ENCODE measurements at places on chromosomes 7 and 10.

DNA sequence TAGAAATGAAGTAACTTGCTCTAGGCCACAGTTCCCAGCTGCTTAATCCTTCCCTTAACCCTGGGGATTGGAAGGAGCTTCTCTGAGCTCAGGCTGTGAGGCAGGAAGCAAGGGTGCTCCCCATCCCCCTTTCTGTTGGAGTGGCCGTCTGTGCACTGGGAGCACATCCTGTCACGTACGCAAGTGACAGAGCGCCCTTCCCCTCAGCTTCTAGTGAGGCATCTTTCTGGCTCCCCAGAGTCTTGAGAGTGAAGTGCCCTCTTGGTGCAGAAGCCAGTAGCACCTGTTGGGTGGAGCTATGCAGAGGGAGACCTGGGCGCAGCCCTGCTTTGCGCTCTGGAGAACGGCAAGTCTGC lies 47.8 kb downstream of the SHH start:
- H3K27ac ChIP-seq = no peak overlapping the region
- H3K4me1 ChIP-seq = no peaks in the 10 kb centered on the region
- no peak for DNase-seq
- H3K36me3 ChIP-seq = no peaks in the 10 kb centered on the region
- no peak overlapping the region for H3K4me3 ChIP-seq

GRCh38 chr10:28858646-28859045 lies 181.3 kb downstream of the BAMBI start:
- no peak for DNase-seq
- no peaks in the 10 kb centered on the region for H3K27me3 ChIP-seq
- no peak overlapping the region for H3K27ac ChIP-seq

DNA sequence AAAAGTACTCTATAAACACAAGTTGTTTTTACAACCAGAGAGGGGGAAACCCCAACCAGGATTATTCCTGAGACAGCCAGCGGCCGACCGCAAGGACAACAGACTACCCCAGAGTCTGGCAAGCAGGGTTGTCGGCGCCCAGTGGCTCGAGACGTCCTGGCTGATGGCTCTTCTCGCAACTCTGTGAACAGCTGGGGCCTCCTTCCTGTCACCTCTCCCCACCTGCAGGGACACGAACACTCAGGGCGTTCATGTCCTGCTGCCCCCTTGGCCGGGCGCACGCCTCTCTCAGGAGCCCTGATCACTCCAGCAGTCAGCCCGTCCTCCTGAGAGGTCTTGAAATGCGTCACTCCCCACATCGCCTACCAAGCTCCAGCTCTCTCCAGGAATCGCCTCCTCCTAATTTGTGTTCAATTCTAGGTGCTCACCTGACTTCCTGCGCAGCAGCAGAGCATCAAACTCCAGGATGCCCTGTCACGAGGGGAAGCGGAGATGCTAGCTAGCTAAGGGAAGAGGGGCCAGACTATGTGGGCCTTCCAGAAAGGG lies 66.4 kb upstream of the TNRC18 start:
- H3K27ac ChIP-seq = no peak overlapping the region
- no peak overlapping the region for H3K4me3 ChIP-seq
- no peaks in the 10 kb centered on the region for H3K36me3 ChIP-seq
- no peak for DNase-seq
- peaks cover 10% of the 10 kb centered on the region for H3K4me1 ChIP-seq
- no peaks in the 10 kb centered on the region for H3K27me3 ChIP-seq

GRCh38 chr10:69316313-69317059 lies 38.2 kb downstream of the HK1 start:
- H3K36me3 ChIP-seq = no peaks in the 10 kb centered on the region
- H3K27me3 ChIP-seq = no peaks in the 10 kb centered on the region
- peaks cover 46% of the 10 kb centered on the region for H3K4me1 ChIP-seq
- no peak overlapping the region for H3K4me3 ChIP-seq
- H3K27ac ChIP-seq = no peak overlapping the region
- no peak for DNase-seq

DNA sequence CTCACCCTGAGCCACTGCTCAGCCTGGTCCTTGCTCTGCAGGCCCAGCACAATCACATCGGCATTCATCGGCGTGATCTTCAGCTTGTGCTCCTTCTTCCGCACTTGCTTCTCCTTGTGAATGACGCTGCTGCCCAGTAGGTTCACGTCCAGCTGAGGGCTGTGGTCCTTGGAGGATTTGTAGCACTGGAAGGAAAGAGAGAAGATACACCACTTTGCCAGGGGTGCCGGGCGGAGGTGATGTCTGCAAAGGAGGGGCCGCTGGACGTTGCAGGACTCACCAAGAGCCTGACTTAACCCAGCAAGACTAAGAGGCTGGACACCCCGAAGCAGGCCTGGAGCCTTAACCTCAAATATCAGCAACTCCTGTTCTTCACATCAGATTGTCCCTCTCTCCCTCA lies 74.8 kb downstream of the VWA2 start:
- no peak overlapping the region for H3K27ac ChIP-seq
- H3K36me3 ChIP-seq = peaks cover 2% of the 10 kb centered on the region
- H3K4me3 ChIP-seq = no peak overlapping the region
- H3K27me3 ChIP-seq = no peaks in the 10 kb centered on the region

- DNase-seq = no peak
- H3K27me3 ChIP-seq = no peaks in the 10 kb centered on the region
- no peak overlapping the region for H3K27ac ChIP-seq
Observed at GRCh38 chr10:87603769-87604168, 55.9 kb upstream of the PAPSS2 start.

DNA sequence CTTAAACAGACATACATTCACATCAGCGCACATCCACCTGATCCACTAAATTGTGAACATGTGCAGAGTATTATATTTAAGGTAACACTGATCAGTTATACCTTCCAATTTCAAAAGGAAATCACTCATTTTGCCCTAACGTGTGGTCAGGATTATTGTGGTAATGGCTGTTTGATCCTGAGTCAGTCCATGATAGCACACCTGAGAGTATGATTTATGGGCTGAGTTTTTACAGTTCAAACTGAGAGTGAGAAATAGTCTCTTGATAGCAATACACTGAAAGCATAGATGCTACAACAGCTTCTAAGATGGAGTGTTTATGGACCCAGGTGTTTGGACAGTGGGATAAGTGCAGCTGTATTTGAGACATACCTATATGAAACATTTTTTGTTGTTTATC lies 96.7 kb downstream of the KIF20B start:
- H3K4me3 ChIP-seq = no peak overlapping the region
- no peak for DNase-seq
- no peaks in the 10 kb centered on the region for H3K27me3 ChIP-seq
- no peaks in the 10 kb centered on the region for H3K36me3 ChIP-seq
- H3K4me1 ChIP-seq = no peaks in the 10 kb centered on the region

GRCh38 chr7:157312941-157313340 lies 23.9 kb upstream of the DNAJB6 start:
- H3K36me3 ChIP-seq = no peaks in the 10 kb centered on the region
- no peaks in the 10 kb centered on the region for H3K27me3 ChIP-seq
- H3K27ac ChIP-seq = no peak overlapping the region
- no peak for DNase-seq

- no peaks in the 10 kb centered on the region for H3K36me3 ChIP-seq
- no peak for DNase-seq
- H3K4me1 ChIP-seq = no peaks in the 10 kb centered on the region
- no peak overlapping the region for H3K4me3 ChIP-seq
- H3K27me3 ChIP-seq = no peaks in the 10 kb centered on the region
- H3K27ac ChIP-seq = no peak overlapping the region
Observed at GRCh38 chr10:129104266-129105045, 362.6 kb upstream of the MGMT start.

- no peak for DNase-seq
- H3K27me3 ChIP-seq = no peaks in the 10 kb centered on the region
- no peaks in the 10 kb centered on the region for H3K4me1 ChIP-seq
- H3K27ac ChIP-seq = no peak overlapping the region
Observed at GRCh38 chr7:1810521-1810920, 140.4 kb downstream of the ELFN1 start.

DNA sequence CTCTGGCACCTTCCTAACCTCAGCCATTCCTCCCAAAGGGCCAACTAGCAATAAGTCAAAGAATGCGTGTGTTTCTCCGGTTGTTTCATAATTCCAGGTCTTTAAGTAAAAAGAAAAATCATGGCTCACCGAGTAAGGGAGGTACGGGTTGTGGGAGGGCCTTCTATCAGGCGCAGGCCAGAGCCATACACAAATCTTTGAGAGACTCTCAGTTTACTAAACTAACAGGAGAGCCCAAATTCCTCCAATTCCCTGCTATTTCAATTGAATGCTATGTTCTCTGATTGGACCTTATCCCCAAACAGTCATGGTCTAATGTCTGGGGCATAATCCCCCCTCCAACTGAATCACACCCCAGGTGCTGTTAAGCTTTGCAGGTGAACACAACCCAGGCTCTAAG lies 26.2 kb upstream of the SLF2 start:
- no peaks in the 10 kb centered on the region for H3K27me3 ChIP-seq
- H3K36me3 ChIP-seq = no peaks in the 10 kb centered on the region
- H3K4me3 ChIP-seq = no peak overlapping the region
- H3K27ac ChIP-seq = no peak overlapping the region
- no peaks in the 10 kb centered on the region for H3K4me1 ChIP-seq

DNA sequence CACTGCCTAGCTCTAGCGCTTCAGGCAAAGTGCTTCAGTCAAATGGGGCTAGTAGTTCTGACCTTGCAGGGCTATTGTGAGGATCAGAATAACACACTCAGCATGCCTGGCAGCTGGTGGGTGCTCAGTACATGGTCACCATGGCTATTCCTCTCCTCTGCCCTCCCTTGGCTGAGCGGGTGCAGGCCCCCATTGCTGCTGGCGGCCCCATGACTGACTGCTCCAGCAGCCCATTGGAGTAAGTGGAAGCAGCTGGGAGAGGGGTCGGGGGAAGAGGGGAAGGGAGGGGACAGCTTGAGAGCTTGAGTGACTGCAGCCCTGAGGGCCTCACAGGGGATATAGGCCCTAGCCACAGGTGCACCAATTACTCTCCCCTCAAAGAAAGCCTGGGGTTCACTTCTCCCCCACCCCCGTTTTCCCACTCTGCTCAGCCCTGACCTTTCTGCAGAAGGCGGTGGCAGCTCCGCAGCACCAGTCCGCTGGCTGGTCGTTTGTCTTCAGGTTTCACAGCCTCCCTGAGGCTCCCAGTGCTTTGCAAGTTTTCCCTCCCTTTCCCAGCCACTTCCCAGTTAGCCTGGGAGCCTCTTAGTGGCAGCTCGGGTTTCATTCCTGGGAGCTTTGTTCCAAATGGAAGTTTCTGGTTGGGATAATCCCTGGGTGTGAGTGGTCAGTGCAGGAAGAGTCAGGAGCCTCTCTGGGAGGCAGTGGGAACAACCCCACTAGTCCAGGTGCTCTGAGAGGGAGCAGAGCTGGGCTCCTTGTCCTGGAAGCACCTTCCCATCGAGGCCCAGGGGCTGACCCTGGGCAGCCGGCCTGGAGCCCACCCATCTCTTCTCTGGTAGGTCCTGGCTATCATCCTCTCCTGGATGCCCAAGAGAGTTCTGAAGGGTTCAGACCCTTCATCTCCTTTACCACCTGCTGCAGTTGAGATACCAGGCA lies 16.3 kb downstream of the FGF8 start:
- H3K36me3 ChIP-seq = no peaks in the 10 kb centered on the region
- H3K27ac ChIP-seq = no peak overlapping the region
- H3K27me3 ChIP-seq = no peaks in the 10 kb centered on the region
- no peaks in the 10 kb centered on the region for H3K4me1 ChIP-seq
- no peak for DNase-seq

DNA sequence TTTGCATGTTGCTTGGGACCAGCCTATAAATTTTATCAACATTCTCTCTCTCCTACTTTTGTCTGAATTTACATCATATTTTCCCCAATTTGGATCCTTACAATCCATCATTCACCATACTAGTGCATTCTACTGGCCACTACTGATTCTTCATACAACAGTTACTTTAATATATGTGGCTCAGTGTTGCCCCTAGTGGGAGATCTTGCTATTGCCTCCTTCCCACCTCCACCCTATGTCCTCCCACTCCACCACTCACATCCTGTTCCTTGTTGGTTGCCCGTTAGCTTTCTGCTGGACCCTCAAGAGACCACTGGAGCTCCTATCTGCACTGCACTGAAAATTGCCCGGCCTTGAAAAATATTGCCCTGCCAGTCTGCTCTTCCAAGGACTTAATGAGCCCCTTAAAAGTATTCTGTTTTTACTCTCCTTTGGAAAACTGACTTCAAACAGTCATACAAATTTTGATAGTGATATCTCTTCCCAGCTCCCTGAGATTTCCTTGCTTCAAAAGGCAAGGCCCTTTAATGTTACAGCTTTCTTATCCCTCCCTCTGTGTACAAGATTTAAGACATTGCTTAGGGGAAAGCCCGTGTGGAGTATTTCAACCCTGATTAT lies 243.2 kb upstream of the TMEM229A start:
- H3K4me3 ChIP-seq = no peak overlapping the region
- DNase-seq = no peak
- H3K27ac ChIP-seq = no peak overlapping the region
- H3K27me3 ChIP-seq = no peaks in the 10 kb centered on the region
- H3K4me1 ChIP-seq = no peaks in the 10 kb centered on the region
- H3K36me3 ChIP-seq = no peaks in the 10 kb centered on the region

- no peak overlapping the region for H3K4me3 ChIP-seq
- DNase-seq = no peak
- H3K36me3 ChIP-seq = no peaks in the 10 kb centered on the region
- H3K4me1 ChIP-seq = peaks cover 27% of the 10 kb centered on the region
Observed at GRCh38 chr10:43680035-43680434, 31.4 kb upstream of the ZNF32 start.

- no peaks in the 10 kb centered on the region for H3K36me3 ChIP-seq
- H3K4me1 ChIP-seq = no peaks in the 10 kb centered on the region
- no peak for DNase-seq
Observed at GRCh38 chr10:113045147-113046055, 95.4 kb downstream of the TCF7L2 start.

GRCh38 chr7:29282819-29283414 lies 88.3 kb downstream of the CHN2 start:
- no peaks in the 10 kb centered on the region for H3K27me3 ChIP-seq
- peak overlapping the region; percentile 22 for H3K27ac ChIP-seq
- H3K36me3 ChIP-seq = no peaks in the 10 kb centered on the region

GRCh38 chr10:114206902-114207301 lies 27.7 kb downstream of the TDRD1 start:
- DNase-seq = no peak
- no peak overlapping the region for H3K4me3 ChIP-seq
- no peaks in the 10 kb centered on the region for H3K4me1 ChIP-seq
- no peaks in the 10 kb centered on the region for H3K36me3 ChIP-seq
- no peaks in the 10 kb centered on the region for H3K27me3 ChIP-seq

- H3K4me1 ChIP-seq = peaks cover 8% of the 10 kb centered on the region
- no peaks in the 10 kb centered on the region for H3K27me3 ChIP-seq
- DNase-seq = no peak
Observed at GRCh38 chr7:159000859-159001435, 143.7 kb downstream of the VIPR2 start.

DNA sequence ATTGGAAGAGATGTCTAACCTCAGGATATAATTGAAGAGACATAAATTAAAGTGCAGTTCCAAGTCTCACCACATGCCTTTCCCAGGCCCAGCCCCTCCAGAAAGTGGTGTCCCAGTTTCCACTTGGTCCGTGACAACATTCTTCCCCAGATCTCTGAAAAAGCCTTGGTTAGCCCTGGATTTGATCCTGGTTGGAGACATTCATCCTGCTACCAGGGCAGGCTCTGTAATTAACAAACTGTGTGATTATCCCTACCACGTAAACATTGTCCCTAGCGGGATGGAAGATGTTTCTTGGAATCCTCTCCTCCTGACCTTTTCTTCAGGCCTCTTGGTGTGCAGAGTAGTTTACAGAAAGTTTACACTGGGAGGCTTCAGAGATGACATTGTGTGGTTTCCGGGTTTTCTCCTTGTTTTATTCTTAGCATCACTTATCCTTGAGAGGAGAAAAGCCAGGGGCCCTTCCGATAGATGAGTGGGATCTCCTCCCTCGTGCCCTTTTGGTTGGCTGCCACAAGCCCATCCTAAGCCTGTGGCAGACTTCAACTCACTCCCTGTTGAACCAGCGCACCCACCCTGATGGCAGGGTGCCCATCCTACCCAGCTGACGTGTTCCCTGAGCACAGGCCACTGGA lies 83.8 kb downstream of the COL13A1 start:
- no peaks in the 10 kb centered on the region for H3K27me3 ChIP-seq
- H3K4me1 ChIP-seq = no peaks in the 10 kb centered on the region
- no peaks in the 10 kb centered on the region for H3K36me3 ChIP-seq
- no peak overlapping the region for H3K4me3 ChIP-seq
- DNase-seq = no peak

Measured in body of pancreas (tissue), 4 donors.